Psoas muscle (tissue), 8 donors: ENCODE measurements at places on chromosomes 6 and 20. TPM values are rescaled to one million over a fixed set of nuclear protein-coding genes. Genes with fewer than 3 reads are reported as not detected.

GRCh38 chr6:22313796-22314195 lies 17.0 kb upstream of the PRL start:
- no peak for DNase-seq

The SAMD5 gene
- 0.04 TPM for polyA plus RNA-seq

DNA sequence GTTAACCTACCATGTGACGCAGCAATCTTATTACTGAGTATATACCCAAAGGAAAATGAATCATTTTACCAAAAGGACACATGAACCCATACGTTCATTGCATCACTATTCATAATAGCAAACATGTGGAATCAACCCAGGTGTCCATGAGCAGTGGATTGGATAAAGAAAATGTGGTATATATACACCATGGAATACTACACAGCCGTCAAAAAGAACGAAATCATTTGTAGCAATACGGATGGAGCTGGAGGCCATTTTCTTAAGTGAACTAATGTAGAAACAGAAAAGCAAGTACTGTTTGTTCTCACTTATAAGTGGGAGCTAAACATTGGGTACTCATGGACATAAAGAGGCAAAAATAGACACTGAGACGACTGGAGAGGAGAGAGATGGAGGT lies 44.2 kb downstream of the TBPL1 start:
- DNase-seq: no peak

DNA sequence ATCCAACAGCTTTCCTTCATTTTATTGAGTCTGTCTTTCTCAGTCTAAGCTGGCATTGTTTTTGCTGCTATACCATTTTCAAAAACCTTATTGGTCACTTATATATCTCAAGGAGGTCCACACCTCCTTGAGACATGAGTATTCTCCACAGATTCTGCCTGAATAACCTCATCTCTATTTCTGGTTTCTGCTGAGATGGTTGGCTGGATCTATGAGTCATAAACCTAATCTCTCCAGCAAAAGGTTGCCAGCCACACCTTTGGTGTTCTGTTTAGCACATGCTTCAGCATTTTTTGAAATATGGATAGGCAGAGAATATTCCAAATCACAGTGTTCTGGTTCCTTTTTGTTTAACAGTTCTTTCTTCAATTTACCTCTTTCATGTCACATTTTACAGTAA lies 40.8 kb upstream of the TMEM244 start:
- DNase-seq: no peak

GRCh38 chr6:138430361-138431145 lies 26.5 kb downstream of the HEBP2 start:
- DNase-seq: no peak

DNA sequence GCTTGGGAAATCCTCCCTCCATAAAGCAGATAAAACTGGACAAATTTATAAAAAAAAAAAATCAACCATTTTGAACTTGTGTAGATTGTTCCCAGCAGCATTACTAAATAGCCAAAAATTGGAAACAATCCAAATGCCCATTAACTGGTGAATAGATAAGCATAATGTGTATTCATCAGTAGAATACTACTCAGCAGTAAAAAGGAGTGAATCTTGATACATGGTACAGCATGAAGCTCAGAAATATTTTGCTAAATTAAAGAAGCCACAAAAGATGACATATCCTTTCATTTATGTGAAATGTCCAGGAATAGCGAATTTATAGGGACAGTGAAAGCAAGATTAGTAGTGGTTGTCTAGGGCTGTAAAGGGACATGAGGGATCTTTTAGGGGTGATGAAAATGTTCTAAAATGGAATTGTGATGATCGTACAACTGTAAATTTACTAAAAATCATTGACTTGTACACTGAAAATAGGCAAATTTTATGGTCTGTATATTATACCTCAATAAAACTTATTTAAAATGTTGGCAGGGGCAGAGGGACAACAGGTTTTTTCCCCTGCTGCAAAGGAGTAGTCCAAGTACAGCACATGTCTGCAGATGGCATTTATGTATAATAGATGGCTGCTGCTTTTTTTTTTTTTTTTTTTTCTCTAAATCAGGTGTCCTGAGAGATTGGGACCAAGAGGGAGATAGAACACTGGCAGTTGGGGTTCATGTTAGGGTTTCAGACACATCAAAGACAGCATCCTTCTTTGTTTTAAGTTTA lies 59.5 kb downstream of the CBFA2T2 start:
- no peak for DNase-seq

DNA sequence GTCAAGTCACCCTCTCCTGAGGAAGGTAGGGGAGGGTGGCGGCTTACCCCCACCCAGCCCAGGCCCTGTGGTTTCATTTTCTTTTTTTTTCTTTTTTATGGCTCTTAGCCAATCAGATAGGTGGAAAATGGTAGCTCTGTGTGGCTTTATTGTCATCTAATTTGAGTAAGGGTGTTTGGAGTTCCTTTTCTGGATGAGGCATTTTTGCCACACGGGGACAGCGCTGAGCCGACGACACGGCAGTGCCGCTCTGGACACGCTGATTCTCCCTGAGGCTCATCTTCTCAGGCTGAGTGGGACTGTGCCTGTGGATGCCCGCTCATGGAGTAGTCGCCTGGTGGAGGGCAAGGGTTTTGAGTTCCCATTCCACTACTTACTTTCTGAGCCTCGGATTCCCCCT lies 37.6 kb upstream of the ANGPT4 start:
- DNase-seq: no peak

DNA sequence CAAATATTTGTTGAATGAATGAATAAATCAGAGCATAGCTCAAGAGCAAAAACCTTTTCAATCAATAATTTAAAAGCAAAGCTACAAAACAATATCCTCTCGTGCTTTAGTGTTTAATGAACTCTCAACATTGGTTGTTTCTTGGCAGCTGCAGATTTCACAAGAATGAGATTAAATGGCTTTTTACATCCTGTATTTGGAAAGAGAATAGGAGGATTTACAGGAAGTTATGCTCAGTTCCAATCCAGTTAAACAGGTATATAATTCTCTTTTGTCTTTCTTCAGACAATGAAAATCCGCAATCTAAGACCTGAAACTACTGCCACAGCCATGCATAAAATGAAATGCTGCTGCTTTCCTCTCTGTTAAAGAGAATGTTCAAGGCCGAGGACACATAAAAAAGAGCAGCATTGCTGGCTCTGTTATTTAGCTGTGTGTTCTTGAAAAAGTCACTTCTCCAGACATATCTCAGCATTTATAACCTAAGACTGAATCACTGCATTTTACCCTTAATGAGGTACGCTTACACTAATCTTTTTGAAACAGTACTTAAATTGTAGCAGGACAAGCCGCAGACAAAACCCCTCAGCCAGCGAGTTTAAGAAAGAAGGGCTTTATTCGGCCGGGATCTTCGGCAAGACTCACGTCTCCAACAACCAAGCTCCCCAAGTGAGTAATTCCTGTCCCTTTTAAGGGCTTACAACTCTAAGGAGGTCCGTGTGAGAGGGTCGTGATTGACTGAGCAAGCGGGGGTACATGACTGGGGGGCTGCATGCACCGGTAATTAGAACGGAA lies 3.6 kb downstream of the C6orf52 start:
- no peak for DNase-seq

The DUSP15 gene
- polyA plus RNA-seq: 0.04 TPM
